Mucosa of gallbladder (tissue), 1 donor: ENCODE measurements at places on chromosomes 12 and 14.

DNA sequence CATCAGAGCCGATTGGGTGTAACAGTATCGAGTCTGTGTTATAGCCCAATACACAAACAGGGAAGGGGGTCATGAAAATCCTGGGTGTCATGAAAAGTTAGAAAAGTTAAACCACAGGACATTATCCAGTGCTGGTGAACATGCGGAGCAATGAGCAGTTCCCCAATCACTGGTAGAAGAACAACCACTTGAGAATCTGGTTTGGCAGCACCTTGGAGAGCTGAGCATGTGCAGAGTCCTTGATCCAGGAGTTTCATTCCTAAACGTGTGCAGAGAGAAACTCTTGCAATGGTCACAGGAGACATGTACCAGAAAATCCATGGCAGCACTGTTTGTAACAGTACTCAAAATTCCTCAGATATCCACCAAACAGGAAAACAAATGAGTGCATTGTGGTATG, 23.0 kb upstream of the JDP2 start:
- DNase-seq = no peak

DNA sequence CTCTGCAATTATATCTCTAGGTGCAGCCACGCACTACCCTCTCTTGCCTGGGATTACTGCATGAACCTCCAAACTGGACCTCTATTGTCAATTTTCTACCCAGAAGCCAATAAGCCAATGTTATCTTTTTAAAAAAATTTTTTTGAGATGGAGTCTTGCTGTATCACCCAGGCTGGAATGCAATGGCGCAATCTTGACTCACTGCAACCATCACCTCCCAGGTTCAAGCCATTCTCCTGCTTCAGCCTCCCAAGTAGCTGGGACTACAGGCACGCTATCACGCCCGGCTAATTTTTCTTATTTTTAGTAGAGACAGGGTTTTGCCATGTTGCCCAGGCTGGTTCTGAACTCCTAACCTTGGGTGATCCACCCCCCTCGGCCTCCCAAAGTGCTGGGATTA, 11.2 kb upstream of the PXN start:
- DNase-seq = no peak

DNA sequence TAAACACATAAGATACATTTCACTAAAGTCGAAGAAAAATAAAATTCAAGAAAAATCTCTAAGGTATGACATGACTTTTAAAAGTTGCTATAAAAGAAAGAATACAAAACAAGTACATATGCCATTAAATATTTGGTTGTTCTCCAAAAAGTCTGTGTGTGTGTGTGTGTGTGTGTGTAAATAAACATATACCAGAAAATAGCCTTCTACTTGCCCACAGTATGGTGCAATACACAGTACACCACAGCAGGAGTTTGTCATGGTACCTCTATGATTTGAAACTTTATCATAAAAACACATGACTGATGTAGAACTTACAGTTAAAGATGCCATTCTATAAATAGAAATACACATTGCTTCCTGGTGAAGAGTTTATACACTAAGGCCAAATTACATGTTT, 692.7 kb upstream of the MGAT4C start:
- no peak for DNase-seq

GRCh38 chr12:8817856-8818255, 4.6 kb upstream of the A2ML1 start:
- no peak for DNase-seq

DNA sequence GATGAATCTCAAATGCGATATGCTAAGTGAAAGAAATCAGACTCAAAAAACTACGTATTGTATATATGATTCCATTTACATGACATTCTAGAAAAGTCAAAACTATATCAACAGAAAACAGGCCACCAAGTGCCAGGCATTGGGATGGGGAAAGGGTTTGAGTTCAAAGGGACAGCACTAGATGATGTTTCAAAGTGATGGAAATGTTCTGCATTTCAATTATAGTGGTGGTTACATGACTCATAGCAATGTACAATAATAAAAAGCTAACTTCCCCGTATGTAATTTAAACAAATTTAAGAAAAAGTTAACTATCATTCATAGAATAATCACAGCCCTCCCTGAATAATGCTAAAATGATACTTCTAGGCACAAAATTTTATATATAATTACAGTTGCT, 13.5 kb downstream of the HECTD1 start:
- no peak for DNase-seq

GRCh38 chr12:7793211-7793610, 4.0 kb downstream of the NANOG start:
- DNase-seq = no peak

GRCh38 chr12:74456431-74456830, 81.2 kb upstream of the ATXN7L3B start:
- DNase-seq = no peak

DNA sequence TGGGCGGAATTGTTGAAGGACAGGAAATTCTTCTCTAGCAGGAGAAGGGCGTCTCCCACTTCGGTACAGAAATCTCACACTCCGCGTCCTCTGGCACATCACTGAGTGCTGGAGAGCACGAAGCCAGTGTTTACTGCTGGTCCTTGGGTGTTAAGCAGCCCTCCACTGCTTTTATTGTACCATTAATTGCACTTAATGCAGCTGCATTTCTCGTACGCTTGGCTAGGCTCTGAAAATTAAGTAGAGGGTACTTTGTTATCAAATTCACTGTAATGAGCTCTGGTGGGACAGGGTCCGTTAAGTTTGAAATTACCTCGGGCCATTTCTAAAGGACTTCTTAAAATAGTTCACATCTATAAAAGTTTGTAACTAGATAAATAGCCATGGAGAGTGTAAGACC, 411.2 kb downstream of the NPAS3 start:
- DNase-seq = no peak

DNA sequence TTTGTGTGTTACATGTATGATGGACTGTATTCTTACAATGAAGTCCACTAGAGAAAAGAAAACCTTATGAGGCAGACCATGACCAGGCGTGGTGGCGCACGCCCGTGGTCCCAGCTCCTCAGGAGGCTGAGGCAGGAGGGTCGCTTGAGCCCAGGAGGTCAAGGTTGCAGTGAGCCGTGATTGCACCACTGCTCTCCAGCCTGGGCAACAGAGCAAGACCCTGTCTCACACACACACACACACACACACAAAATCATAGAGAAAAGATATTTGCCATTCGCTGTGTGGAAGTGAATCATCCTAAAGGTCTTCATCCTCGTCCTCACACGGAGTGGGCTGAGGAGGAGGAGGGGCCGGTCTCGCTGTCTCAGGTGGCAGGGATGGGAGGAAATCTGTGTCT, 32.3 kb downstream of the LRCOL1 start:
- DNase-seq = no peak
